Caudate nucleus (tissue), 63 donors: ENCODE measurements at places on chromosomes 5 and 9.
A peak's percentile ranks its signal among the peaks of the same experiment; 100 is the strongest.

DNA sequence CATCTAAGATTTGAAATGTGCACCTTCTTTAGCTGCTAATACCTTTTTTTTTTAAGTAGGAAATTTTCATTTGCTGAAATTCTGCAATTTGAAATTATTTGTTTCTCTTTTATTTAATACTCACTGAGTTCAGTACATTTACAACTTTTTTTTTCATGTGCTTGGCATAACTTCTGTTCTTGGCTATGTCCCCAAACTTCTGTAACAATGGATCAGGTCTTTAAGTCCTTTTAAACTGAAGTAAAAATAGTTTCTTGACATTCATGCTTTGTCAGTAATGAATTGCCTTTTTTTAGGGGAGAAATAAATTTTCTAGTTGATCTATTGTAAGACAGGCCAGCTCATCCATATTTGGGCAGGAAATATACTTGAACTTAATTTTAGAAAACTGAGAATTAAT is 41.5 kb downstream of the EDIL3 start:
- DNase-seq = no peak

DNA sequence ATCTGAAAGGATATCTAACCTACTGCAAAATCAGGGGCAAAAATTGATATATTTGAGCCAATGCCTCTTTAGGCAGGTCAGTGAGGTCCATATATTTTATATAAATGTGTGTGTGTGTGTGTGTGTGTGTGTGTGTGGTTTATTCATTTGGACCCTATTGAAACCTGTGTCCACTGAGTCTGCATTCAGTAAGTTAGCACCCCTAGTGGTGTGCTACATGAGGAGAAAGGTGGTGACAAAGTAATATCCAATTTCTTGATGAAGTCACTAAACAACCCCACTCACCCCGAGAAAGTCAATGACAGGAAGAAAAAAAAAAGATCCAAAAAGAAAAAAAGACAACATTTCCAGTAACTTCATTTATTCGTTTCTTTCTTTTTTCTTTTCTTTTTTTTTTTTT is 4.1 kb downstream of the FBXW11 start:
- DNase-seq = no peak

DNA sequence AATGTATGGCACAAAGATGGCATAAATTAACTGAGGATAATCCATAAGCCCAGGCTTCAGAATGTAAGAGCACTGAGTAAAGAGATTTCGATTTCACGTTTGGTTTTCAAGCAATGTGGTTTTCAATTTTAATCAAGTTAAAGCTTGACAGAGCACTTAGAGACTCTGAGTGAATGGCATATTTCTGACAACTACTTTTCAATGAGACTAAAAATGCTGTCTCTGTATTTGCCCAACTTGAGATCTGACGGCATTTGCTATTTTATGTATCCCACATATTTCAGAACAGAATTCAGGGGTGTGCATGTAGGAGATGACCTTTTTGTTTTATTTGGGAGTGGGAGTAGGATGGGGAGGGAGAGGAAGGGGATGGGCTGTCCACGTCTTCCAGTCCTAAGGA is 280.3 kb upstream of the PANK3 start:
- DNase-seq = no peak

GRCh38 chr5:150540615-150541396 is 32.9 kb downstream of the NDST1 start:
- no peak for DNase-seq

- DNase-seq = no peak
These were observed 497.2 kb downstream of the MAT2B start for GRCh38 chr5:164002628-164003027.

GRCh38 chr9:7879551-7880245 is 80.1 kb upstream of the DMAC1 start:
- DNase-seq = no peak

GRCh38 chr9:124423155-124423554 is 7.9 kb upstream of the PSMB7 start:
- no peak for DNase-seq

- no peak for DNase-seq
These were observed 144.1 kb upstream of the ACTBL2 start for GRCh38 chr5:57626703-57627102.

- DNase-seq = no peak
These were observed 34.5 kb downstream of the C9orf57 start for GRCh38 chr9:72025906-72026305.

GRCh38 chr5:172564883-172565282 is 76.2 kb upstream of the NEURL1B start:
- no peak for DNase-seq

GRCh38 chr9:3419893-3420292 is 105.9 kb downstream of the RFX3 start:
- DNase-seq = no peak

DNA sequence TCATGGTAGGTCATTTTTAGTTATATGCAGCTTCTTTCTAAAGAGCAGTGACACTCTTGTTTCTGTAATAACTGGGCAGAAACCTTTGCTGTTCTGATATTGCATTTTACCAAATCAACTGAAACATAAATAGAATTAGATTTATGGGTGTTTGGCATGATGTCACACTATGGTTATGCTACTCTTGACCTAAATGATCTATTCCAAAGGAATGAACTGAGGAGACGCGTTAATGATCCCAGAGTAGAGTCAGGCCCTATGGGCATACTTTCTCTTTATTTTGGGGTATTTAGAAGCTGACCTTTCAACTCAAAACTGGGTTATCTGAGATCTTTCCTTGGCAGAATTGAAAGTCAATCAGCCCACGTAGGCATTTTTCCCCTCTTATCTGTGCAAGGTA is 146.8 kb upstream of the ADAMTSL1 start:
- no peak for DNase-seq

DNA sequence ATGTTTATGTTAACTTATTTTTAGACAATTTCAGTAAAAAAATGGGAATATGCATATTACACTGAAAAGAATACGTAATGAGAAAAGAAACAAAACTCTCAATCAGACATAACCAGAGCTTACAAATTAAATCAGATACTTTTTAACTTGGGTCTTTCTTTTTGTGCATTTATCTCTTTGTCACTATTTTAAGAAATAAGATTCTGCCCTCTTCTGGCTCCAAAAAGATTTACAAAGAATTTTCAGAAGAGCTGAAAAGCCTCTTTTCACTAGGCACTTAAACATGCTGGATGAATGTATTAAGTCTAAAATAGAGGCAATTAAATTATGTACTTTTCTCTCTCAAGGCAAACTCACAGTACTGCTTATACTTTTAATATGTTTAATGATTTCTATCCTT is 55.5 kb downstream of the CEP120 start:
- no peak for DNase-seq

GRCh38 chr5:139644001-139644456 is 4.1 kb upstream of the CXXC5 start:
- DNase-seq = no peak

DNA sequence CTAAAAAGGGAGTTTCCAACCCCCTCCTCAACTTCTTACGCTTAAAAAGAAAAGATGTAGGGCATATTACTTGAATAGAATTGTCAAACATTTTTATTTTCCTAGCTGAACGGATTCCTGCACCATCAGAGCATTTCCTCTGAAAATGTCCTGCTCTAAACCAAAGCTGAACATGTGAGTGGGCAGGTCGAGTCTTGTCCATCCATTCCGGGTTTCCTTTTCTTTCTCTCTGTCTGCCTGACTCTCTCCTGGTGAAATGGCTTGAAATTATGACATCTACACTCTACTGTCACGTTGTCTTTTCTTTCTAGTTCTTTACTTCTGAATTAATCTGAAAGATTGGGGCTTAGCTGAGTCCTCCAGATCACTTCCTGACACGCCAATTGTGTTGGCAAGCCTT is 39.2 kb upstream of the PTPN3 start:
- no peak for DNase-seq

- peak; percentile 71 for DNase-seq
These were observed 4.9 kb downstream of the PCDHGC5 start for GRCh38 chr5:141493500-141494422.

DNA sequence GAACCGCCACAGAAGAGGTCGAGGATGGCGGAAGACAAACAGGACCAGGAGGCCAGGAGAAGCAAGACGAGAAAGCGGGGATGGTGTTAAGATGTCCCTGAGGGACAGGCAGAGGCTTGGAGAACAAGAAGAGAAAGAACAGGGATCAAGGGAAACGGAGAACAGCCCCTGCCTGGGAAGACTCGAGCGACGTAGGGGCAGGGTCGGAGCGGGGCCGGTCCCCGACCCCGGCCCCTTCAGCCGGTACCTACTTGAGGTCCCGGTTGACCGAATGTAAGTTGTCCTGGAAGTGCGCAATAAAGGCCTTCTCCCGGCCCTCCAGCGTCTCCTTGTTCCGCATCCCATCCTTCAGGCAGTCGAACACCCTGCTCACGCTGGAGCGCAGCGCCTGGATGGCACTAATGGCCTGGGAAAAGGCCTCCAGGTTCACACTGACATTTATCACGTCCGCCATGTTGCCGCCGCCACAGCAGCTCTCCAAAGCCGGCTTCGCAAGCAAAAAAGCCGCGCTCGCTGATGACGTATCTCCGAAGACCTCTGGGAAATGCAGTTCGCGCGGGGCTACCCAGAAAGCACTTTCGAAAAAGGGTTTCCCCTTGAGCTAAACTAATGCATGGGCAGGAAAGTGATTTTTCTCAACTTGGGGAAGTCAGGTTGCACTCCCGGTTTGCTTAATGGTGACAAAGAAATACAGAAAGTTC is at the start of gene MED27:
TSS of gene MED27 (minus strand) at position 477 of the 701 bp plus-strand sequence. CDS start at position 454, 23 bp downstream.
- peak; percentile 89 for DNase-seq

GRCh38 chr5:66222455-66222854 is 78.4 kb downstream of the SREK1 start:
- no peak for DNase-seq

DNA sequence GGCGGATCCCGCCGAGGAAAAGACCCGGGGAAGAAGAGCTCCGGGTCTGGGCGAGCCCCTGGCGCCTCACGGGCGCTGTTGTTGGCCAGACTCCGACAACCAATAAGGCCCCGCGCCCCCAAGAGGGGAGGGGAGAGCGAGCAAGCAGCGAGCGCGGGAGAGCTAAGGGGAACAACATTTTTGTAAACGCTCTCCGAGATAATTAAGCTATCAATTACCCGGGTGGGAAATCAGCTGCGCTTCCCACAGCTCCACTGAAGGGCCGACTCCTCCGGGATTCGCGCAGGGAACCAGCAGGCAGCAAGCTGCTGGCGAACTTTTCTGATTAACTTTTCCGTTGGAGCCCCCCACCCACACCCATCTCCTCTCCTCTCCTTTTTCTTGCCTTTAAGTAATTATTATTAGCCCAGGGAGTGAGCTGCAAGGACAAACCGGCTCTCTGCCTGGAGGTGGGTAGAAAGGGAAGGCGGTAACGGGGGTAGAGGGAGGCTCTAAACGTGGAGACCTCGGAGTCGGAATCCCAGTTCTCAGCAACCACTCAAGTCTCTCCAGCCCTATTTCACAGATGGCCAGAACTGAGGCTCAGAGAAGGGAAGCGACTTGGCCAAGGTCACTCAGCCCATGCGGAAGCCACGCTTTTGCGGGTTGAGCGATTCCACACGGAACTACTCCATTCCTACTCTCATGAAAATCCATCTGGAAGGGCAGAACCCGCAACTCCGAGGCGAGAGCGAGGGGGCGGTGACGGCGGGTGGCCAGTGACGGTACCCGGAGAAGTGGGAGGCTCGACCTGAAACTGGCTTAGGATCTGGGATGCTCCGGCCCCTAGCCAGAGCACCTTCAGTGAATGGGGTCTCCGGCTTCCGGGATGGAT is 1.3 kb downstream of the ASTN2 start:
- DNase-seq = peak; percentile 22

- no peak for DNase-seq
These were observed 39.7 kb downstream of the IRX2 start for GRCh38 chr5:2711446-2712425.

DNA sequence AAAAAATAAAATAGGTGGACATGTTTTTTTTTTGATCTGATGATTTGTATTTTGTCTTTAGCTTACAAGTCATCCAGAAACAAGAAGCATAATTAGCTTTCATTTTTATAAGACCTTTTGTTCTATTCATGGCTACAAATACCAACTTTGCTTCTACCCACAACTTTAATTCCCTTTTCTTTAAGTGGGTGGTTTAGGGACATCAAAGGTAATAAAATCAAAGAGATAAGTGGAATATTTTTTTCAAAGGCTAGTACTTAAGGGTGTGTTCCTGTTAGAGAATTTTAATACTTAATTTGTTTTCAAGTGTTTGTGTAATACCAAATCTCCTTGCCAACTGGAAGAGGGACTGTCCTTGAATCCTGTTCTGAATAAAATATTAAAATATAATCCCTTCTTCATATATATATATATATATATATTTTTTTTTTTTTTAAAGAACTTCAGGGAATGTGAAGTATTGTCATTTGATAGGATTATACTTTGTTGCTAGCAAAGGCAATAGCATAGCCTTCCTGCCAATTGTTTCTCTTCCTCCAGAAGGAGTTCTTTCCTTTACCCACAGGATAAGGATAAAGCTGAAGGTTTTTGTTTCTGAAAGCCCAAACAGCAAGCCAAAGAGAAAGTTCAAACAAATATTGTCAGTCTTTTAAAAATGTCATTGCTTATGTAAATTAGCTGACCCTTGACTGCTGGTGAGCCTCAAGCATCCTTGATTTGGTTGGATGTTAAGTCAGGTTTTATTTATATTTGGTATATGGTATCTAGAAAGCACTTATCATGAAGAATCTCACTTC is 108.9 kb downstream of the PAM start:
- DNase-seq = no peak

GRCh38 chr5:56185768-56186311 is 47.3 kb downstream of the ANKRD55 start:
- no peak for DNase-seq

DNA sequence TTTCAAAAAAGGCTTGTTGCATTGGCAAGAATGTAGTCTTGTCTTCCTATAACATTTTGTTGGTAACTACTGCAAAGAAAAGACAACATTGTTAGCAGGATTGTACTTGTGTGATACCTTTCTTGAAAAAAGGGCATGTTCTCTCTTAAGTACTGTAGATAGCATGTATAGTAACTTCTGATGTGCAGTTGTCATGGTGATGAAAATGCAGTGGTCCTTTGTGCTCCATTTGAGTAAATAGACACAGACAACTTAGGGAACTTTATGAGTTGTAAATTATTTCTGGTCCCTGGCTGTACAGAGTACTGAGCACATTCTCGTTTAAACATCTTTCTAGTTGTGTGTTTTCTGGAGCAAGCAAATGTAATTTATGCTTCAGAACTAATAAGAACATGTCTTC is 103.3 kb downstream of the CD180 start:
- DNase-seq = no peak

- no peak for DNase-seq
These were observed 56.6 kb downstream of the IARS1 start for GRCh38 chr9:92236915-92237314.

- no peak for DNase-seq
These were observed 64.2 kb downstream of the SNX24 start for GRCh38 chr5:122909470-122910100.

GRCh38 chr5:9658706-9659105 is 28.6 kb upstream of the TAS2R1 start:
- DNase-seq = no peak

- DNase-seq = no peak
These were observed 20.2 kb downstream of the CDH6 start for GRCh38 chr5:31213705-31214121.

DNA sequence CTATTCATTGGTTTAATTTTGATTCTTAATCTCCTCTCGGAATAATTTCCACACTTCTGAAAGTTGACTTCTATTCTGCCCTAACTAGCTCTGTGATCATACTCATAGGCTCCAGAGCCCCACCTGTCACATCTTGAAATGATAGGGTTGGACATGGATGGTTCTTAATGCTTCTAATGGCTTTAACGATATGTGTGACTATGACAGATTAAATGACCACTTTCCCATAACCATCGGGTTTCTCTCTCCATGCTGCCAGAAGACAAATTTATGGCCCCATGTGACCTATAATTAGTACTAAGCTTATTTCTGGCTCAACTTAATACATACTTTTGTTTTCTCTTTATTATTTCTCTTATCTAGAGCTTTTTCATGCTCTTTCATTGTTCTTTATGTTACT is 251.1 kb upstream of the TUT7 start:
- no peak for DNase-seq
